H9 (cell line): ENCODE measurements at places on chromosomes 7 and 10.

GRCh38 chr7:23600236-23600635, 3.1 kb downstream of the CCDC126 start:
- DNase-seq: no peak

- DNase-seq: no peak
These were observed 25.2 kb upstream of the SRPK2 start for GRCh38 chr7:105413887-105414437.

- DNase-seq: no peak
These were observed 341.7 kb downstream of the PARD3 start for GRCh38 chr10:34473174-34474008.

DNA sequence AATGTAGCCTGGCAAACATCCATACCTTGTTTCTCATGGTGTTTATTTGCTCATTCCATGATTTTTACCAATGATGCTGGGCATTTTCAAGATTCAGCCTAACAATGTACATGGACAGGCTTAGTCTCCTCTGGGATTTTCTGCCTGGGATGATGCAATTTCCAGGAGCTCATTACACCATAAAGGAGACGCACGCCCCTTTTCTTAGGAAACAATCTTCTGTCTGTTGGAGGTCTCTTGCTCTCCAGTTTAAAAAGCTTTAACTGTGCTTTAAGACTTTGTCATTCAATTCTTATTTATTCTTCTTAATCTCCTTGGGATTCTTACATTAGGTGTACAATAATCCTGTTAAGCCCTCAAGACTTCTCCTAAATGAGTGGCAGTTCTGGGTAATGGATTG, 150.3 kb upstream of the NRP1 start:
- no peak for DNase-seq

DNA sequence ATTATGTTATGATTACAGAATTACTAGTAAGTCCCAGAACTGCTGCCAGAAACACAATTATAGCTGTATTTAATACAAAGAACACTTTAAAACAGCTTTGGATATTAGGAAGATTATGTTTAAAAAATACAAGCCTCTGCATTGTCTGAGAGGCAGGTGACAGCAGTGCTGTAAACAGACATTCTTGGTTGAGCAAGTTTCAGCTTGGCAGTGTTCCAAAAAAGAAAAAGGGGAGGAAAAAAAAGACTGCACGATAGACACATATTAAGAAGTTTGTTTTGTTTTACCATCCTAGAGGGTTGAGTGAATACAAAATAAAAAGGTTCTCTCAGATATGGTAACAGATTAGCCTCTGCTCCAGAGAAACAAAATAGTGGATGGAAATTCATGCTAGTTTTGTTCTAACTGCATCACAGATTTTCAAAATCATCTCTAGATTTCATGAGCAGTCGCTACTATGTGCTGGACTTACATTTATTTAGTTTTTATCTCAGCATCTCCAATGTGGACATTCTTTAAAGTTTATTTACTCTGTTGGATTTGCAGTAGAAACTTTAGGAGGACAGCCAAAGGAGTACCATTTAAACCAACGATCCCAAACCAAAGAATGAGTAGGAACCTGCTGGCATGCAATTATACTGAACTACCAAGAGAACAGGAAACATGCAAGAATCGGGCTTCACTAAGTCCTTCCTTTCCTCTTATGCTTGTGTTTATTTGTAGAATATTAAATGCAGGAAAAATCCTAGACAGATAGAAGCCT, 9.0 kb downstream of the FAM204A start:
- no peak for DNase-seq

- DNase-seq: no peak
These were observed 5.7 kb downstream of the ARPC1B start for GRCh38 chr7:99380032-99380822.

DNA sequence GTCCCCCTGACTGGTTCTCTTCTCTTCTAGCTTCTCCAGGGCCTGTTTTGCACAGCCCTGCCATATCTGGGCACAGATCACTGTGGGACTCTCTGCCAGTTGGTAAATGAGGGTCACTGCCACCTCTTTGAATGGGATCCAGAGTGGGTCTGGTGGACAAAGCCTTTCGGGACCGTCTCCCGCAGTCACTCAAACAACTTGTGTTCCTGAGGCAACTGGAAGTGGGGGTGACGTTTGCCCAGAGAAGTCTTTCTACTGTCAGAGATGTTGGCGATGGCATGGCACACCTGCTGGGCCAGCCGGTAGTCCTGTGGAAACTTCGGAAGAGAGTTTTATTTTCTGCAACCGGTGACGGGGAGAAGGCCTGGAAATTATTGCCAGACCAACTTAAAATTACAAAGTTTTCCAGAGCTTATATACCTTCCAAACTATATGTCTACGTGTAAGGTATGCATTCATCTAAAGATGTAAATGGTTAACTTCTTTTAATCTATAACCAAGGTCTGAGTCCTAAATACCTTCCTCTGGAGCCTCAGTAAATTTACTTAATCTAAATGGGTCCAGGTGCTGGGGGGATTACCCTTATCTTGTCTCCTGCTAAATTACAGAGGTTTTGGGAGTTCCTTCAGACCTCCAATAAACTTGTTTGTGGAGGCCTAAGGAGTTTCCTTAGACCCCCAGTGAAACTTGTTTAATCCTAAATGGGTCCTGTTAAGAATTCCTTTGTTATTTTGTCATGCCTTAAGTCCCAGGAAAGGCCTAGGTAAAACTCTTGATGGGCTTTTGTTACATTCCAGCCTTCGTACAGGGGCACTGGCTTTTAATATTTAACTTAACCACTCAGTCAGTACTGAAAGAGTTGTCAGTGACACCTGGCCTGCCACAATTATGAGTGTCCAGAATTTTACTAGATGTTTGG, 94.0 kb downstream of the NPSR1 start:
- DNase-seq: no peak

GRCh38 chr7:12256090-12256489, 45.0 kb downstream of the TMEM106B start:
- no peak for DNase-seq

- no peak for DNase-seq
These were observed 329 bp downstream of the NOLC1 start for GRCh38 chr10:102152545-102152890.

- DNase-seq: peak; percentile 72
These were observed 4.5 kb upstream of the GATA3 start for GRCh38 chr10:8049865-8050555.
